ENCODE measurements at places on chromosomes 5 and 9. TPM values are rescaled to one million over a fixed set of nuclear protein-coding genes. Genes with fewer than 3 reads are reported as not detected.
A peak's percentile ranks its signal among the peaks of the same experiment; 100 is the strongest.

NSMF gene
- total RNA-seq: 93.1 TPM

PCDHA10 gene
- total RNA-seq: 6.1 TPM

SLC28A3 gene
- total RNA-seq: not detected

SLC6A7 gene
- not detected for total RNA-seq

SPINK6 gene
- not detected for total RNA-seq

PCDHGA12 gene
- 2.1 TPM for total RNA-seq

ACOT12 gene
- total RNA-seq: not detected

SPRY4 gene
- total RNA-seq: 15.6 TPM

- no peaks in the 10 kb centered on the region for H3K36me3 ChIP-seq
- no peak overlapping the region for H3K4me3 ChIP-seq
- no peaks in the 10 kb centered on the region for H3K27me3 ChIP-seq
- H3K4me1 ChIP-seq: no peaks in the 10 kb centered on the region
Measured at GRCh38 chr9:70983723-70984295, 137.6 kb downstream of the TRPM3 start.

GRCh38 chr5:168591302-168592013 lies 12.3 kb upstream of the PANK3 start:
- no peak for DNase-seq
- H3K4me3 ChIP-seq: no peak overlapping the region
- peaks cover 49% of the 10 kb centered on the region for H3K27me3 ChIP-seq
- no peaks in the 10 kb centered on the region for H3K36me3 ChIP-seq
- no peaks in the 10 kb centered on the region for H3K4me1 ChIP-seq

- H3K36me3 ChIP-seq: no peaks in the 10 kb centered on the region
- peaks cover 11% of the 10 kb centered on the region for H3K27me3 ChIP-seq
- peak overlapping the region; percentile 32 for H3K27ac ChIP-seq
Measured at GRCh38 chr5:43772764-43773477, 169.9 kb downstream of the NNT start.

GRCh38 chr9:20333991-20334390 lies 288.3 kb downstream of the MLLT3 start:
- H3K36me3 ChIP-seq: no peaks in the 10 kb centered on the region
- no peak overlapping the region for H3K4me3 ChIP-seq
- no peak overlapping the region for H3K27ac ChIP-seq
- DNase-seq: no peak
- H3K4me1 ChIP-seq: no peaks in the 10 kb centered on the region

GRCh38 chr5:149596712-149597111 lies 15.4 kb downstream of the ARHGEF37 start:
- no peaks in the 10 kb centered on the region for H3K27me3 ChIP-seq
- no peak for DNase-seq
- H3K4me3 ChIP-seq: no peak overlapping the region
- H3K4me1 ChIP-seq: peaks cover 44% of the 10 kb centered on the region

GRCh38 chr5:17214893-17215292 lies 2.5 kb upstream of the BASP1 start:
- H3K4me1 ChIP-seq: peaks cover 30% of the 10 kb centered on the region
- no peak for DNase-seq
- H3K4me3 ChIP-seq: peak overlapping the region; percentile 22
- H3K27me3 ChIP-seq: no peaks in the 10 kb centered on the region
- H3K36me3 ChIP-seq: no peaks in the 10 kb centered on the region
- no peak overlapping the region for H3K27ac ChIP-seq

- H3K27ac ChIP-seq: no peak overlapping the region
- H3K27me3 ChIP-seq: peaks cover 11% of the 10 kb centered on the region
- no peak overlapping the region for H3K4me3 ChIP-seq
Measured at GRCh38 chr9:114775981-114776380, 29.9 kb downstream of the TNFSF15 start.

- H3K4me3 ChIP-seq: no peak overlapping the region
- no peaks in the 10 kb centered on the region for H3K36me3 ChIP-seq
- no peaks in the 10 kb centered on the region for H3K27me3 ChIP-seq
- H3K4me1 ChIP-seq: no peaks in the 10 kb centered on the region
- no peak overlapping the region for H3K27ac ChIP-seq
- no peak for DNase-seq
Measured at GRCh38 chr9:111833941-111834340, 39.2 kb upstream of the SHOC1 start.

DNA sequence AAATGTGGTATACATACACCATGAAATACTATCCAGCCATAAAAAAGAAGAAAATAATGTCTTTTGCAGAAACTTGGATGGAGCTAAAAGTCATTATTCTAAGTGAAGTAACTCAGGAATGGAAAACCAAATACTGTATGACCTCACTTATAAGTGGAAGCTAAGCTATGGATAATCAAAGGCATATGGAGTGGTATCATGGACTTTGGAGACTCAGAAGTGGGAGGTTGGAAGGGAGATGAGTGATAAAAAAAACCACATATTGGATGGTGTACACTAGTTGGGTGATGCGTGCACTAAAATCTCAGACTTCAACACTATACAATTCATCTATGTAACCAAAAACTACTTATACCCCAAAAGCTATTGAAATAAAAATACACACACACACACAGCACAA lies 24.5 kb downstream of the ADAMTS12 start:
- DNase-seq: no peak
- H3K27me3 ChIP-seq: no peaks in the 10 kb centered on the region
- no peak overlapping the region for H3K27ac ChIP-seq
- peaks cover 8% of the 10 kb centered on the region for H3K36me3 ChIP-seq

DNA sequence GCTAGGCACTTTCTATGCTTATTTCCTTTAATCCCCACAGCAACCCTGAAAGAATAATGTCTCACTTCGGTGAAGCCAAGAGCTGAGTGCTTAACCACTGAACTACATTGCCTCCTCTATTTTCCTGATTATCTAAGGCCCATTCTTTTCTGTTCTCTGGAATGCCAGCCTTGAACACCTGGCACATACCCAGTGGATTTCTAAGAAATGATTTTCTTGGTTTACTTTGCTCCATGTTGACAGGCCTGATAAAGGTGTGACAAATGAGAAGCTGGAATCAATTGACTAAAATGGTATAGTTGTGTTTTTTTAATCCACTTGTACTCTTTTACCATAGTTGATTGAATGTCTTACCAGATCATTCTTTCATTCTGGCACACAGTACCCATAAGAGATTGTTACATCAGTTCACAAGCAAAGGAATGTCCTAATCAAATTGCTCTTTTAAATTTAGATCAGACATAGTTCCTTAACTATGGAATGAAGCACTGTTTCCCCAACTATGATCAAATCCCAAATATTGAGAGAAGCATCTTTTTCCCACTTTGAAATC lies 9.0 kb upstream of the ENC1 start:
- DNase-seq: no peak
- no peaks in the 10 kb centered on the region for H3K27me3 ChIP-seq
- peaks cover 18% of the 10 kb centered on the region for H3K4me1 ChIP-seq

DNA sequence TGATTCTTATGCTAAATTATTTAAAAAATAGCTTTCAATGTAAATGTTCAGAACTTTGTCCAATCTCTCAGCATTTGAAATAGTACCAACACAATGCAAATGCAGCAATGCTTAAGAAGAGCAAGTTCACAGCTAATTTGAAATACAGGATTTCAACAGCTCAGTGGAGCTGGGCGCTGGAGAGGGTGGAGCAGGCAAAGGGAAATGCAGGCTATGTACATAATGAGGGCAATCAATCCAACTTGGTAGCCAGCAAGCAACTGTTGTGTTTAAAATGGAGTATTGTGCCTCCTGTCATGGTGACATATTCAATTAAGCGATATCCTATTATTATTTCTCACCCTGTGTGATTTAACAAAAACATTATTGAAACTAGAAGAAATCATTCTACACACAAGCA lies 568.8 kb downstream of the PSAT1 start:
- DNase-seq: no peak
- no peaks in the 10 kb centered on the region for H3K27me3 ChIP-seq
- peak overlapping the region; percentile 85 for H3K27ac ChIP-seq
- no peaks in the 10 kb centered on the region for H3K36me3 ChIP-seq

DNA sequence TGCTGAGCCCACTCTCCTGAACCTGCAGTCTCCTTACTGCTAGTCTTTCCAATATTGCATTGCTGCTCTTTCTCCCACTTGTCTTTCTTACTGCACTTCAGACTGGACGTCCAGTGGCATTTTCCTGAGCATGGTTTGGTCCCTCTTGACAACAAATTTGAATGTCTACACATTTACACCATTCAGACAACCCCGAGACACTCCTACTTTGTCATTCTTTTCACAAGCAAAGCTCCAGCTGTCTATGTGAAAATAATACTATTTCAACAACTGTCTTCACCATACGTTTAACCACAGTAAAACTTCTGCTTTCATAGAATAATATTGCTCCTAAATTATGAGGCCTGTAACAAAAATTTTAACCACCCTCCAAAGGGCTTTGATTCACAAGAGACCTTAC lies 10.4 kb upstream of the APTX start:
- H3K36me3 ChIP-seq: no peaks in the 10 kb centered on the region
- no peak overlapping the region for H3K27ac ChIP-seq
- H3K27me3 ChIP-seq: no peaks in the 10 kb centered on the region
- no peak overlapping the region for H3K4me3 ChIP-seq

GRCh38 chr5:7668161-7668560 lies 182.8 kb downstream of the CFAP90 start:
- DNase-seq: no peak
- no peak overlapping the region for H3K4me3 ChIP-seq
- H3K27ac ChIP-seq: no peak overlapping the region
- no peaks in the 10 kb centered on the region for H3K4me1 ChIP-seq

DNA sequence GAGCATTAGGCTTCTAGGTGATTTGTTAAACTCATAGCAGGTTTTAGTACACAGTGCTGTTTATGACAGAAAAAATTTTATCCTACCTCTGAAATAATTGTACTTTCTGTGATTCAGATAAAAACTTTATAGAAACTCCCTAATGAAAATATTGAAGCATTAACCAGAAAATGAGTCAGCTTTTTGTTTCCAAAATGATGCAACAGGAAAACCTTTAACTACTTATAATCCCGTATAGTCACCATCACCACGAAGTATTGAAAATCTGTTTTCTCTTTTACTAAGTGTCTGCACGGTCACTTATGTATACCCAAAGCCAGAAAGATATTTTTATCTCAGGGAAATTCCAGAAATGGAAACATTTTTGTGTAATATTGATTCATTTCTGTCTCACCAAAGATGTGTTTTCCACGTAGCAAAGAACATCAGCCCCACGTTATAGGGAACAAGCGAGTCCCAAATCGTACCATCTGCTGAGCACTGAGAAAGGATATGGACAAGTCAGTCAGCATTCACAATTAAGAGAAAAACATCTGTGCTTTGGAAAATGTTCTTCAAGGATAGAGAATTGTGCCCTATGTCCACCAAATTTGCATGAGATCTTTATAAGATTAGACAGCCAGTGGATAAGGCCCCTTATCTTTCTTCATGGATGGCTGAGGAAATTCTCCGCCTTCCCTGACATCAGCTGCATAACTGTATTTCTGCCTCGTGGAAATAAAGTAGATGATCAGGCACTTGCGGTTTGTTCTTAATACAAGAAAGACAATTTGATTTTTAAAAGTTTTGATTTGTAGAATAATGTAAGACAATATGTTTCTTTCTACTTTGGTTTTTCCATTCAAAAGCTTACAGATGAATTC lies 41.9 kb downstream of the TNFAIP8 start:
- H3K27me3 ChIP-seq: no peaks in the 10 kb centered on the region
- no peak for DNase-seq
- peak overlapping the region; percentile 88 for H3K27ac ChIP-seq
- H3K4me1 ChIP-seq: peaks cover 56% of the 10 kb centered on the region

DNA sequence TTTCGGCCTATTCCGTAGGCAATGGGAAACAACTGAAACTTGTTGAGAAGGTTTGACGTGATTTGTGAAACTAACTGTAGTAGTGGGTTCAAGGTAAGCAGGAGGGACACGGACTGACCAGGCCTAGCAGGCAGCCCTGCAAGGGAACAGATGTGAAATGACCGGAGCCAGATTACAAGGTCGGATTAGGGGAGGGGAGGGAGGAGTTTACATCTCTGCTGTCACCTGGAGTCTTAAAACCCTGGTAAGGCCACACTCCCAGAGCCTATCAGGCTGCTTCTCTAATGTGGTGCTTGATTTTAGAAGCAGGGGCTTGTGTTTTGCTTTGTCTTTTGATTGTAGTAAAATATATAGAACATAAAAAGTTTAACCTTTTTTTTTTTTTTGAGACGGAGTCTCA lies 3.5 kb upstream of the SPTAN1 start:
- H3K27me3 ChIP-seq: no peaks in the 10 kb centered on the region
- H3K36me3 ChIP-seq: peaks cover 1% of the 10 kb centered on the region
- no peak overlapping the region for H3K27ac ChIP-seq
- no peak overlapping the region for H3K4me3 ChIP-seq

- H3K27ac ChIP-seq: peak overlapping the region; percentile 57
- H3K36me3 ChIP-seq: peaks cover 4% of the 10 kb centered on the region
- no peak for DNase-seq
- peak overlapping the region; percentile 76 for H3K4me3 ChIP-seq
Measured at GRCh38 chr5:177427211-177427822, 841 bp downstream of the GRK6 start.

DNA sequence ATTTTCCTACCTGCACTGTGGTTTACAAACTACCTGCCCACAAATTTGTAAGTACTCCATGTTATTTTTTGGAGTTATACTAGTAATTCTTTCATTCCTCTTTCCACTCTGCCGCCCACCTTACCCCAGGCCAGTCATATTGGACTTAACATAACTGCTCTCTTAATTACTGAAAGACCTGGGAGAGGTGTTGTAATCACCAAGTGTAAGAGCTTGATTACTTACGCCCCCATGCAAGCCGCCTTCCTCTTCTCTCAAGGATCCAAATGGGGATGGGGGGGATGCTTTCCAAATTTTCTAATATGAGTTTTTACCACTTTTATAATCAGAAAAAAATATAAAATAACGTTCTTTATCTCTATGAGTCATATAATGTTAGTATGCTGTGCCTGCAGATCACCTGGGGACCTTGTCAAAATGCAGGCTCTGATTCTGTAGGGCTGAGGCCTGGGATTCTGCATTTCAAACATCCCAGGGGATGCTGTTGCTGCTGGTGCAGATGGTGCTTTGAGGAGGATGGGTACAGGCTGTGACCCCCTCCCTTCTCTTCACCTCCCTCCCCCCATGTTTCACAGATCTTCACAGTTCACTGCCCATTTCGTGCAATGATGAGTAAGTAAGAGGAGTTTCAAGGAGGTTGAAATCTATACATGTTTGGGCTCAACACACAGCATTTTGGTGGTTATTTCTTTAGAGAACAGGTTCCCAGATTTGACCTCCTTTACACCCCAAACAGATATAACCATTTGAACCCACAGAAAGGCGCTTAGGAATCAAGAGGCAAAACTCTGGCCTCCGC lies 87.3 kb downstream of the SEC61B start:
- no peak for DNase-seq
- no peak overlapping the region for H3K27ac ChIP-seq
- no peaks in the 10 kb centered on the region for H3K4me1 ChIP-seq

DNA sequence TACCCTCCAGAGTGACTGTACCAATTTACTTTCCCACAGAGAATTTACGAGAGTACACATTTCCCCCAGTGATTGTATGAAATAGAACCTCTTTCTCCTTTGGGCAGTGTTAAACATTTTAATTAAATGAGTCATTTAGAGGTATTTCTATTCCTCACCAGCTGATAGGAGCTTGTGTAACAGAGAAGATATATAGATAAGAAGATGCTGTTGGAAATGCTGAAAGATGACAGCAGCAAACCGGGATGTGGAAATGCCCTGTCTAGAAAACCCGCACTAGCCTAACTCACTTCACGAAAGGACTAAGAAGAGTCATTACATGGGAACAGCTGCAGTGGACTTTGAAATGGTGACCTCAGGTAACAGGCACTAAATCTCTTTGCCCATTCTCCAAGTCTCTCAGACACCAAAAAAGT lies 68.3 kb downstream of the LPAR1 start:
- H3K36me3 ChIP-seq: peaks cover 55% of the 10 kb centered on the region
- no peaks in the 10 kb centered on the region for H3K27me3 ChIP-seq
- no peak overlapping the region for H3K27ac ChIP-seq
- peaks cover 29% of the 10 kb centered on the region for H3K4me1 ChIP-seq
- no peak for DNase-seq

Data from osteocyte (in vitro differentiated cells).